Choroid plexus epithelial cell (primary cell): ENCODE measurements at places on chromosomes 12 and 14.

DNA sequence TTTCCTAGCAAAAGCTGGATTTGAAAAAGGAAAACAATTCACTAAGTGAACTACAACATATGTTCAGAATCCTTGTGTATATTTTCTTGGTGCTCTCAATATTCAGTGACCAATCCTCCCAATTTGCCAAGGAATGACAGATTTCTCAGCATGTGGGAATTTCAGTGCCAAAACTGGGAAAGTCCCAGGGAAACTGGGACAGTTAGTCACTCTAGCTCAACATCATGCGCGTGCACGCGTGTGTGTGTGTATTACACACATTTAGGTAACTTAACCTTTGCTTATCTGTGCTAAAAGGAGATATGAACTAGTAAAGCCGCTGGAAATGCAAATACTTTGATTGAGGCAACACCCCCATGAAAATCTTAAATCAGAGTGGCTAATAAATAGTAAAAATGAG lies 26.1 kb upstream of the SLC6A13 start:
- peak; percentile 72 for DNase-seq

GRCh38 chr12:90030726-90031125 lies 322.1 kb upstream of the ATP2B1 start:
- no peak for DNase-seq

GRCh38 chr12:131242741-131243496 lies 289.2 kb downstream of the ADGRD1 start:
- no peak for DNase-seq

GRCh38 chr14:89719366-89720075 lies 235.0 kb downstream of the EFCAB11 start:
- DNase-seq: no peak

- no peak for DNase-seq
These were observed 290.0 kb upstream of the NOVA1 start for GRCh38 chr14:26887847-26888246.

- peak; percentile 84 for DNase-seq
These were observed 206.2 kb upstream of the RGS6 start for GRCh38 chr14:71725922-71726579.

GRCh38 chr12:1603269-1603993 lies 9.1 kb upstream of the FBXL14 start:
- DNase-seq: no peak

DNA sequence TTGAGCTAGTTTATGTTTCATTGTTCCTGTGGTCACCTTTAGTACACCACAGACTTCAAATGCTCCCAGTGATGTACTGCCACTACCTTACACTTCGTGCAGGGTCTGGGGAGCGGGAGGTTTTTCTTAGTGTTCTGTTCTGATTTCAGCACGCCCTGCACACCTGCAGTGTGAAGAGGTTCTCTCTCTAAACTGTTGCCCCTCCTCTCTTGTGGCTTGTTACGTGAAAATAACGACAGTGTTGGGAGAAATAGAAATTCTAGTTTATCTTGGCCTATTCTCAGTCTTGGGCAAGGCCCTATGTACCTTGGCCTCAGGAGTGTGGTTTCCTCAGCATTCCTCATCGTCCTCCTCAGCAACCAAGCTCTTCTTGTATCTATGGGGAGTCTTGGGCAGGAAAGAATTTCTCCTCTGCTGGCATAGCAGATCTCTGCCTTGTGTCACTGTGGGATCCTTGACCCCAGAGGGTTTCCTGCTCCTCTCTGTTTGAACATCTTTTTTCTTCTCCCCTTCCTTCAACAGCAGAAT lies 48.6 kb downstream of the EIF2S3B start:
- peak; percentile 11 for DNase-seq

DNA sequence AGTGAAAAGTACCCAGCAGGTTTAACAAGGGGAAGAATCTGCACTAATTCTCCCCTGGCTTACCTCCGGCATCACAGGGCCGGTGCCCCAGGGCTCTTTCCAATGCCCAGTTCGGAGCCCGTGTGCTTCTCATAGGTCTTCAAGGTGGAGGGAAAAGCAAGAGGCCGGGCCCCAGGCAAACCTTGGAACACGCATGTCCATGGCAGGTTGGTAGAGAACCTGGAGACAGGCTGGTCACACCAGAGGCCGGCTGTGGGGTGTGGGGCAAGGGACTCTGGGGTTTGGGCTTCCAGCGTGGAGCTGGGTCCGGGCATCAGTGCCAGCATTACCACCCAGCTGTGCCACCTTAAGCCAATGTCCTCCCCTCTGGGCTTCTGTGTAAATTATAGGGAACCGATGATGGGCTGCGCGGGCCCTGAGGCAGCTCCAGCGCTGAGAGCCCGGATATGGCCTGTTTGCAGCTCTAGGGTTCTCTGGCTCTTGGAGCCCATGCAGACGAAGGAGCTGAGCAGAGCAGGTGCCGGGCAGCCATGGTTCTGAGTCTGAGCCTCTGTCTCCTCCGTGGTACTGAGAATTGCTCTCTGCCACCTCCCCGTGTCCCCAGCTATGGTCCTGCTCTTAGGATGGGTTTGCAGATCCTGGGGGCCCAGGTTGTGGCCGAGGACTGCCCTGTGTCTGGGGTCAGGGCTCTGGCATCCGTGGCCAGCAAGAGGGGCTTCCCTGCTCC lies 197.0 kb upstream of the C14orf180 start:
- no peak for DNase-seq

DNA sequence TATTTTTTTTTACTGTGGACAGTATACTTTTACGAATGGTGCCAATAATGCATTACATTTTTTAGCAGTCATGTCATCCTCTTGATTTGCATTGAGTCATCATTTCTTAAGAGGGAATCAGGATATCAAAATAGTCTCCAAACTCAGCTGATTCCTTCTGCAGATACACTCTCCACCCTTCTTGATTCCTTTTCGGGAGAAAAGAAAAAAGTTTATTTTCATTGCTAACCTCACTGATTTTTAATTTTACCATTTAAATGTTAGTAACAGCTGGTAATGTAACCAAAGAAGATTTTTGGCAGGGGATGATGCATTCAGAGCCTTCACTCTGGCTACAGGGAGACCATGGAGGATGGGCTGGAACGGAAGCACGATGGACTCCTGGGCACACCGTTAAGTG lies 47.5 kb downstream of the MRPL42 start:
- DNase-seq: peak; percentile 69

- DNase-seq: peak; percentile 2
These were observed 938.8 kb upstream of the FBXO33 start for GRCh38 chr14:40371011-40371410.

GRCh38 chr14:61152851-61153364 lies 128.2 kb downstream of the TMEM30B start:
- DNase-seq: peak; percentile 38

DNA sequence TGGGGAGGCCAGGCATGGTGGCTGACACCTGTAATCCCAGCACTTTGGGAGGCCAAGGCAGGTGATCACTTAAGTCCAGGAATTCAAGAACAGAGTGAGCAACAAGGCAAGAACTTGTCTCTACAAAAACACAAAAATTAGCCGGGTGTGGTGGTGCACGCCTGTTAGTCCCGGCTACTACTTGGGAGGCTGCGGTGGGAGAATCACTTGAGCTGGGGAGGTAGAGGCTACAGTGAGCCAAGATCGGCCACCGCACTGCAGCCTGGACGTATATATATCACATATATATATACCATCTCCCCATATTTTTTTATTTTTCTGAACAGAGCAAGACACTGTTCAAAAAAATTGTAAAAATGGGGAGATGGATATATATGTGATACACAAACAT lies 19.5 kb downstream of the CKAP4 start:
- DNase-seq: no peak

DNA sequence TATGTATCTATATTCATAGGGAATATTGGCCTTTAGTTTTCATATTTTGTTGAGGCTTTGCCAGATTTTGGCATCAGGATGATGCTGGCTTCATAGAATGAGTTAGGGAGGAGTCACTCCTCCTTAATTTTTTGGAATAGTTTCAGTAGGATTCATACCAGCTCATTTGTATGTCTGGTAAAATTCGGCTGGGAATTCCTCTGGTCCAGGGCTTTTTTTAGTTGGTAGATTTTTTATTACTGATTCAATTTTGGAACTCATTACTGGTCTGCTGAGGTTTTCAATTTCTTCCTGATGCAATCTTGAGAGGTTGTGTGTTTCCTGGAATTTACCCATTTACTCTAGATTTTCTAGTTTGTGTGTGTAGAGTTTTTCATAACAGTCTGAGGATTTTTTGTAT lies 175.2 kb downstream of the EPS8 start:
- no peak for DNase-seq

DNA sequence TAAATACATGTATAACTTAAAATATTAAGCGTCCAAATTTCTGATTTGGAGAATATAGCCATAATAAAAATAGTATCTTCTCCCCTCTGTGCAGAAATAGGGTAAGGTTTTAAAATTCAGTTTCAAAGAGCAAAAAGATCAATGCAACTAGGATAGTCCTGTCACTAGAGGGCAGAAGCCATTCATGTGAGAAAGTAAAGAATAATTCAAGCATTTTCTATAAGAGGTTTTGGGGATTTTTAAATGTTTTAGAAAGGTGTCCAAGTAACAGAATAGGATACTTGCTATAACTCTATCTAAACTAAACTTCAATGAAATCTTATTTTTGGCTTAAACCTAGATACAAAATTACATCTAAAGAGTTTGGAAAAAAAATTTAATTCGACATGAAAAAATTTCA lies 50.3 kb downstream of the ADAMTS20 start:
- peak; percentile 62 for DNase-seq

- DNase-seq: no peak
These were observed 518.6 kb downstream of the VRK1 start for GRCh38 chr14:97315790-97316189.

- peak; percentile 62 for DNase-seq
These were observed 62.1 kb downstream of the SH2B3 start for GRCh38 chr12:111467857-111468241.

GRCh38 chr12:81166790-81167189 lies 88.9 kb downstream of the ACSS3 start:
- DNase-seq: no peak

DNA sequence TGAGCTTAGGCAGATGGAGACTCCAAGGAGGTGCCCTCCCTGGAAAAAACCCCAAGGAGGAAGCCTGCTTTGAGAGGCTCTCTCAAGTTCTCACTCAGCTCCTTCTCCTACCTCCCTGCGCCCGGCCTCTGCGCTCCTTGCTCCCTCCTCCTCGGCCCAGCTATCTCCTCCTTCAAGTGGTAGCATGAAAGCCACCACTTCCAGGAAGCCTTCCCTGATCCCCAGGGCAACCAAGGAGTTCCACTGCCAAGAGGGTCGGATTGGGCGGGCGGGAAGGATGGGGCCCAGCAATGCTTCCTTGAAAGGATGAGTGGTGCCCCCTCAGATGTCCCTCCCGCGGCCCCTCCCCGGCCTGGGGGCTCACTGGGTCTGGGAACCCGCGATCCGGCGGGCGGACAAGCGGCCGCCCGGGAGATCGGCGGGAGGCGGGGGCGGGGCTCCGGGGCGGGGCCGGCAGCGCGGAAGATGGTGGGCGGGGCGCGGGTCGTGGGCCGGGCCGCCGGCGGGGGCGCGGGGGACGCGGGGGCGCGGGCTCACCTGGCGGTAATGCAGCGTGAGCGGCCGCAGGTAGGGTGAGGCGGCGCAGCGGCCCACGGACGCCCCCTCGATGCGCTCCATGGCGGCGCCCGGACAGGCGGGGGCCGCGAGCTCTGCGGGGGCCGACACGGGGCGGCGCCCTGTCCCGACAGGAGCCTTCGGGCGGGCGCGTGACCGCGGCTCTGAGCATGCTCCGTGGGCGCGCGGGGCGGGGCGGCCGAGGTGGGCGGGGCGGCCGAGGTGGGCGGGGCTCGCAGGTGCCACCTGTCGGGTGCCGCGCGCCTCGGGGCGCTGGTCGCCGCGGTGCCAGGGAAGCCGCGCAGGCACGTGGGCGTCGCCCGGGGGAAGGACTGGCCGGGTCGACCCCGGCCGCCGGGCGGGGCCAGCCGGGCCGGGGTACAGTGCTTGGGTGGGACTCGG lies at the start of gene NUDT14:
NUDT14 (minus strand) TSS at position 721 of the 957 bp plus-strand sequence; CDS start at position 618, 103 bp downstream.
- peak; percentile 51 for DNase-seq

DNA sequence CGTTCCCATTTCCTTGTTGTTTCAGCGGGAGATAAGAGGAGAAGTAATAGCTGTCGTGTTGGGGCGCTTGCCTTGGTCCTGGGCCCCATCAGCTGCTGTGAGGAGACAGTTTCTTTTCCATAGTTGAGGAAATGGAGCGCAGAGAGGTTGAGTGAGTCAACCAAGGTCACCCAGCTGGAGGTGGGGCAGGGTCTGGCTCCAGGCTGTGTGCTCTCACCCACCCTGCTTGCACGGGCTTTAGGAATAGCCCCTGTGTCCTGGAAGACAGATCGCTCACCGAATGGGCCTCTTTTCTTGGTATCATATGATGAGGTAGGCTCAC lies 165.7 kb upstream of the RTL1 start:
- no peak for DNase-seq

DNA sequence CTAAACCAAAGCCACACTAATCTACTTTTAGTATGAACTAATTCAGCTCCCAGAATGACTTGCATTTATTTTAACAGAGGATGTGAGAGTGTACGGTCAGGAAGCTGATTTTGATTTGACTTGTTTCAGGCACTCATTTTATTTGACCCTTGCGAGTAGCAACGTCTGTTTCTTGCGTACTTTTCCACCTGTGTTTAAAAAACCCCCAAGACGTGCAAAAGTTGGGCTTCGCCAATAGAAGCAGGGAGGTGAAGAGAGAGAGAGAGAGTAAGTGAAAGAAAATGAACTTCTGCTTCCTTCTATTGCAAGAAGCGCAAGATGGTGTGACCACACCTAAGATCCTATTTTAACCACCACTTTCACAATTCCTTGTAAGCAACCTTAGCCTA lies 6.7 kb upstream of the SLC15A4 start:
- no peak for DNase-seq

- DNase-seq: no peak
These were observed 38.3 kb upstream of the LDHB start for GRCh38 chr12:21695986-21696385.

DNA sequence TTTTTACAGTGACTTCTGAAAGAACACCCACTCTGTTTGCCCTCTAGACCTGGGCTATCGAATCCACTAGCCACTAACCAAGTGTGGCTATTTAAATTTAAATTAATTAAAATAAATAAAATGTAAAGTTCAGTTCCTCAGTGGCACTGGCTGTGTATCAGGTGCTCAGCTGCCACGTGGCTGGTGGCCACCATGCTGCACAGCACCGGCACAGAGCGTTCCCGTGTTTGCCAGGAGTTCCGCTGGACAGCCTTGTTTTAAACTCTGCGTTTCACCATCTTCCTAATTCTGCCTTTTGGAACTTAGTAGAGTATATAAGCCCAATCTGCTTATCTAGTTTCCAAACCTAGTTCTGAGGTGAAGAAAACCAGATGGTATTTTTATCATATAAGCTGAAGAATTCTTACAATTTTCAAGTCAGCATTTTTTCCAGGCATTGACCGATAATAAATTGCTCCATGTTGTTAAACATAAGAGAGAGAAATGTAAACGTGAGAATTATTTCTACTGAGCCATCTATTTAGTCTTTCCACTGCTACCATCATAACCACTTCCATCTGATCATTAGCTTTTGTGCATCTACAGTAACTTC lies 339.0 kb downstream of the CACNA1C start:
- DNase-seq: no peak

- no peak for DNase-seq
These were observed 167.9 kb downstream of the NELL2 start for GRCh38 chr12:44708218-44708617.

- DNase-seq: no peak
These were observed 145.6 kb upstream of the FSCB start for GRCh38 chr14:44652640-44653039.
